ENCODE measurements at places on chromosomes 2 and 18.
A peak's percentile ranks its signal among the peaks of the same experiment; 100 is the strongest.

- peak; percentile 67 for DNase-seq
Observed at GRCh38 chr18:8367217-8367988, 241.8 kb upstream of the RAB12 start.

GRCh38 chr2:156883804-156884203, 373.7 kb upstream of the GALNT5 start:
- DNase-seq: no peak

- DNase-seq: no peak
Observed at GRCh38 chr2:54648256-54648655, 75.2 kb upstream of the EML6 start.

- DNase-seq: no peak
Observed at GRCh38 chr2:12890066-12890465, 173.3 kb downstream of the TRIB2 start.

GRCh38 chr2:55961318-55961911, 37.8 kb upstream of the EFEMP1 start:
- peak; percentile 60 for DNase-seq

GRCh38 chr2:23767876-23768621, 158.9 kb downstream of the ATAD2B start:
- no peak for DNase-seq

DNA sequence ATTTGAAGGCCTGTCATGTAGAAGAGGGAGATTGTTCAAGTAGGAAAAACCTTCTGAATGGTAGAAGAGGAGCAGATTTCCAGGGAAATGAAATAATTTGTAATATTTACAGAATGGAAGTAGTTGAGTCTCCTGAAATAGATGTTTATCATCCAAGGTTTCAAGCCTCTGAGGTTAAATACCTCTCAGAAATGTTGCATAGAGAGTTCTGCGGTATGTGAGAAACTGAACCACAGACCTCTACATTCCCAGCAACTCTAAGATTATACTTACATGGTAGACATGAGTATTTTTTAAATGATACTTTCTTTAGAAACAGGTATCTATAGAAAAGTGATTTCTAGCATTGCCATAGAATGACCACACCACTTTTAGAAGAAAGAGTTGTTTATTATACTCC, 379.8 kb upstream of the FANCL start:
- DNase-seq: no peak

- no peak for DNase-seq
Observed at GRCh38 chr18:76707534-76707933, 114.8 kb upstream of the ZNF236 start.

- DNase-seq: peak; percentile 82
Observed at GRCh38 chr18:39841482-39842365, 2113.3 kb upstream of the PIK3C3 start.

DNA sequence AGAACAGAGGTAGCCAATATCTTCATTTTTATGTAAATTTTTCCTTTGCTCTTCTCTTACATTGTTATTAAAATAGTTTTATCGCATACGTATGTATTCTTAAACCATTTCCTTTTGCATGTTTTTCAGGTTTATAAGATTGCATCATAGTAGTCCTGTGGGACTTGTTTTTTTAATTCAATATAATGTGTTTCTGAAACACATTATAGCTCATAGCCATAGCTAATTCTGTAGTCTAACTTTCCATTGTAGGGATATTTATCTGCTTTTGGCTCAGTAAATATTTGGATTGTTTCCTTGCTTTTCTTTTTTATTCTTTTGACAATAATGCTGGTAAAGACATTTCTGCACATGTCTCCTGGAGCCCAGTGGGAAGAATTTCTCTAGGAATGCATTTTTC, 484.3 kb downstream of the PTPRM start:
- no peak for DNase-seq

All from NCI-H82 (cell line).